ENCODE measurements at places on chromosomes 3 and 15.

- DNase-seq, result peak; percentile 84
These were observed 126.0 kb downstream of the MYLK start for GRCh38 chr3:123758081-123758564.

DNA sequence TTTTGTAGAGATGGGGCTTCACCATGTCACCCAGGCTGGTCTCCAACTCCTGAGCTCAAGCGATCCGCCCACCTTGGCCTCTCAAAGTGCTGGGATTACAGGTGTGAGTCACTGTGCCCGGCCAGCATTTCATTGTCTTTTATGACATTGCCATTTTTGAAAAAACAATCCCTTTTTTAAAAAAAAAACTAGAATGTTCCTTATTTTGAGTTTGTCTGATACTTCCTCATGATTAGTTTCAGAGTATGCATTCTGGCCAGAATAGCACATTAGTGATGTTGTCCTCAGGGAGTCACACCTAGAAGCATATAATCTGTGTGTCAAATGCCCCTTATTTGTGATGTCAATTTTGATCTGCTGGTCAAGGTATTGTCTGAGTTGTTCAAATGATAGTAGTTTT lies 21.2 kb upstream of the NMD3 start:
- no peak for DNase-seq

GRCh38 chr3:136546720-136547119 lies 205.5 kb downstream of the STAG1 start:
- no peak for DNase-seq

DNA sequence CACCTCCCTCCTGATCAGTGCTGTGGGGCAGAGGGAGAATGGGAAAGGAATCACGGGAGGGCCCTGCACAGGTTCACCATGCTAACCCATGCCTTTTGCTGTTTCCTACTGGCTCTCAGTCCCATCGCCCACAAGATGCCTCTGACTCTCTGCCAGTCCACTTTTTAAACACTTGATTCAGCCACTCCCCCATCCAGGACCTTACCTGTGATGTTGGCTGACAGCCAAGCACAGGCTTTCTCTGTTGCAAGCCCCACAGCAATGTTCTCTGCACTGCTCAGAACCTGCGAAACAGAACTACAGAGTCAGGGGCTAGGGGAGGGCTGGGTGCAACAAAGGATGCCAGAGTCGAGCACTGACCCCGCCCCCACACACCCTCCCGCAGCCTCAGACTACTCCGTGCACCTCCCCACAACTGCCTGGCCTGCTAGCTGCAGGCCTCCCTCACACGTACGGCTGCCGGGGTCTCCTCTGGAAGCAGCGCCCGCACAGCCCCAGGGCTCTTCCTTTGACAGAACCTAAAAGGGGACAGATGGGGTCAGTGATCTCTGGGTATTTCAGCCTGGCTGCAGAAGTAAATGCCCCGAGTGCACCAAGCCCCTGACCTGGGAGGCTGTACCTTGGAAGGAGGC lies 9.1 kb downstream of the CDAN1 start:
- DNase-seq, result no peak

- no peak for DNase-seq
These were observed 427.1 kb upstream of the C2CD4B start for GRCh38 chr15:62591842-62592838.

DNA sequence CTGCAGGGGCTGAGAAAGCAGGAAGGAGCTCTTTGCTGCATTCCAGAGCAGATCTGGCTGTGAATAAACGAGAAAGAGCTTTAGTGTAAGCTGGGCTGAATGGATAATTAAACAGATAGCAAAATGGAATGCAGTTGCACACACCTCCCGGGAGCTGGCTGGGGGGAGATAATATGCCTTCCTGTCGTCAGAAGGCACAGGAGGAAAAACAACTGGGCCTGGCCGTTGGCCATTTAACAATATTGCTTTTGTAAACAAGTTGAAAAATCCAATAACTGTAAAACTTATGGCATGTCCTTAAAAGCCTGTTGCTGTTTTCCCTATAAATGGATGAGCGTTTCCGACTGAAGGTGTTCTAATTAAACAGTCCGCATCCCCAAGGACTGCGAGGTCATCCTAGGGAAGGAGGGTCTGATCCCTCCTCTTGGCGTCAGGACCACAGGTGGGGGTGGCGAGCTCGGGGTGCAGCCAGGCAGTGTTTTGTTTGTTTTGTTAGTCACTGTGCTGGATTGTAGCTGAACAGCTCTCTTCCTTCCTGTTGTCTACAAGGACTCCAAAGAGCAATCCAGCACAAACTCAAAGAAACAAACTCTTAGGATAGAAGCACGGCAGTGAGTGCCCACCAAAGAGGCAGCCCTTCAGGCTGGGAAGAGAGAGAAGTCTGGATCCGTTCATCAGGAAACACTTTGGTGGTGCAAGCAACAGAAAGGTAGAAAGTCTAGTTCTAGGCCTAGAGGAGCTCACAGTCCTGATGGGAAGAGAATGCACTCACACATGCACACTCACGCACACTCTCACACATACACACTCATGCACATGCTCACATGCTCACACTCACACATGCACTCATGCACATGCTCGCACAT lies 133.4 kb upstream of the SMAD3 start:
- no peak for DNase-seq

- DNase-seq, result no peak
These were observed 365.0 kb downstream of the SV2B start for GRCh38 chr15:91465086-91465485.

- no peak for DNase-seq
These were observed 23.5 kb downstream of the TPRG1 start for GRCh38 chr3:189195302-189195701.

GRCh38 chr3:64215103-64215502 lies 10.2 kb downstream of the PRICKLE2 start:
- DNase-seq, result no peak

GRCh38 chr3:85074003-85074402 lies 115.2 kb downstream of the CADM2 start:
- DNase-seq, result no peak

DNA sequence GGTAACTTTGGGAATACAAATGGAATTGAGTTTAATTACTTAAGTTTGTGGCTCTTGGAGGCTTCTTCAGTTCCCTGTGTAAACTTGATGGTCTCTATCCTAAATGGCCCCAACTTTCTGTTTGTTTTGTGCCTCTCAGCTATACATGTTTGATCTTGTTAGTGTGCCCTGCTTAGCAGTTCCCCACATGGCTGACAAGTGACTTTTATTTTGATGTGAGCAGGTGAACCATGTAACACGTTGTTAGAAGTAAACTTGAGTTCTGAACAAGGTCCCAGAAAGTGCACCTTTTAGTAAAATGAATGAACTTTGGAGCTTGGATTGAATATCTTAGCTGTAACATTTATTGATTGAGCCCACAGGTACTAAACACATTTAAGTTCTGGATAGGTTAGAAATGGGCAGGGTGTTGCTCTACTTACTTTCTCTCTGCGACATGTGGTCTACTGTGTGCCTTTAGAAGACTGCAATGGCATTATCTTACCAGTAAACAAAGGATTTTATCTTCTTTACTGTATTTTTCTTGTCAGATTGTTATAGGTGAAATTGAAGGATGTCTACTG lies 4.5 kb downstream of the LSM3 start:
- DNase-seq, result no peak

DNA sequence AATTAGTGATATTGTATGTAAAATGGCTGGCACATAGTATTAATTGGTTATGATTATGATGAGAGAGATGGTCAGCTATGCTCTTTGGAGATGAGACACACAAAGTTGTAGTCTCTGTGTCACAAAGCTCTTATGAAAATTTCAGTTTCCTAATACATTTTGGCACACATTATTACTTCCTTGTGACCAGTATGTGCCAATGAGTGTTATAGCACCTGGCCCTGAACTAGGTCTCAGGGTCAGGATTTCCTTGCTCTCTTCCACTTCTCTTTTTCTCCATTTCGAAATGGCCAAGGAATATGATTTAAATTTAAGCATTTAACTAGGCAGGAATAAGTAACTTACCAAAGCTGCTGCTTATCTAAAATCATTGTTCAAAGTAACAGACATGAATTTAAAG lies 28.0 kb downstream of the TIPARP start:
- no peak for DNase-seq

DNA sequence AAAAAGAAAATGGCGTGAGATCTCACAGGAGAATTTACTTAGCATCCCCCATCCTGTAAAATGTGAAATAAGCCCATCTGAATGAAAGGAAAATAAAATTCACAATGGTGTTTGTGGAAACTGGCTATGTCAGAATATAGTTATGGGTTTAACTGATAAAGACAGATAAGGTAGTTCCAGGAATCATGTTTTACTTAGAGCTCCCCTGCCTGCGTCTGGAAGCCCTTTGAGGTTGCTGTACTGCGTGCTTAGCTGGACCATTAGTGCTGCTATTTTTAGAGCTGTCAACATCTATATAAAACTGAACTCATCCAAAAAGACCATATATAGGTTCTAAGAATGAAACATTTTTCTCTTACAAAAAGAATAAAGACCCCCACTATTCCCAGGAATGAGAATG lies 130.8 kb downstream of the LSAMP start:
- no peak for DNase-seq

GRCh38 chr15:99345242-99345641 lies 94.0 kb downstream of the LRRC28 start:
- DNase-seq, result no peak

- no peak for DNase-seq
These were observed 2.9 kb upstream of the CCR5 start for GRCh38 chr3:46367811-46368210.

- no peak for DNase-seq
These were observed 35.1 kb downstream of the TMOD3 start for GRCh38 chr15:51864408-51865056.

GRCh38 chr3:39166932-39167532 lies 13.6 kb upstream of the CSRNP1 start:
- peak; percentile 61 for DNase-seq

DNA sequence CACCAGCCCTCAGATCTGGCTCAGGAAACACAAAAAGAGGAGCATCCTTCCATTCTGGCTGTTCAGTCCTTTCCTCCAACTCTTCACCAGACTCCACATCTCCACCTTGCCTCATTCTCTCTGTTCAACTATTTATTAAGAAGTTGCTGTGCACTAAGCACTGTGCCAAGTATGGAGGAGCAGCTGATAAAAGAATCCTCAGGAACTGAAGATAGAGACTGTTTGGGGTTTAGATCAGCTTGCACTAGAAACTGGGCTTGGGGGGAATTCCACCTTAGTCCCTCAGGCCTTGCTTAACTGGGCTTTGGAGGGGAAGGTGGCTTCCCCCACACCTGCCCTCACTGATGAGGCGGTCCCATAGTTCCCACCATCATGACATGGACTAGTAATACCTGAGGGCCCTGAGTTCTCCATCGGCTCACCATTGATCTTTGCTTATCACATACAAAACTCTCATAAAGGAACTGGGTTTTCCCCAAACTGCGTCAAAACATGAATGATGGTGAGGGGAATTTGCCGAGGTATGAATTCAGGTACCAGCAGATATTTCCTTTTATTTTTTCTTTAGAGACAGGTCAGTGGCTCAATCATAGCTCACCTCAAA lies 1.7 kb upstream of the CCR8 start:
- DNase-seq, result no peak

DNA sequence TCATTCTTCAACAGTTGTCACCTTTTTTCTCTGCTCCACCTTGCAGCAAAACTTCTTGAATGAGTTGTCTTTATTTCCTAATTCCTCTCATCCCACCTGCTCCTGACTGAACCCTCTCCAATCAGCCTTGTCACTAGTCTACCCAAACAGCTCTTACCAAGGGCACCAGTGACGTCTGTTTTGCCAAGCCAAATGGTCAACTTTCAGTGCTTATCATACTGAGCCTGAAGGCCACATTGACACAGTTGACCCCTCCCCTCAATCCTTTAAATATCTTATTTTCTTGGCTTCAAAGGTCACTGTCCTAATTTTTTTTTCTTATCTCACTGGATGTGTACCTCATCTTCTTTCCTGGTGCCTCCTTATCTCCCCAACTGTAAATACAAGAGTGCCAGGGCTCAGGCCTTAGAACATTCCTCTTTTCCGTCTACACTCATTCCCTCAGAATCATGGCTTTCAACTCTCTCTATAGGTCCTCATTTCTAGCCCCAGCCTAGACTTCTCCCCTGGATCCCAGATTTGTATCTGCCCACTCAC lies 43.2 kb downstream of the CMTM8 start:
- no peak for DNase-seq

DNA sequence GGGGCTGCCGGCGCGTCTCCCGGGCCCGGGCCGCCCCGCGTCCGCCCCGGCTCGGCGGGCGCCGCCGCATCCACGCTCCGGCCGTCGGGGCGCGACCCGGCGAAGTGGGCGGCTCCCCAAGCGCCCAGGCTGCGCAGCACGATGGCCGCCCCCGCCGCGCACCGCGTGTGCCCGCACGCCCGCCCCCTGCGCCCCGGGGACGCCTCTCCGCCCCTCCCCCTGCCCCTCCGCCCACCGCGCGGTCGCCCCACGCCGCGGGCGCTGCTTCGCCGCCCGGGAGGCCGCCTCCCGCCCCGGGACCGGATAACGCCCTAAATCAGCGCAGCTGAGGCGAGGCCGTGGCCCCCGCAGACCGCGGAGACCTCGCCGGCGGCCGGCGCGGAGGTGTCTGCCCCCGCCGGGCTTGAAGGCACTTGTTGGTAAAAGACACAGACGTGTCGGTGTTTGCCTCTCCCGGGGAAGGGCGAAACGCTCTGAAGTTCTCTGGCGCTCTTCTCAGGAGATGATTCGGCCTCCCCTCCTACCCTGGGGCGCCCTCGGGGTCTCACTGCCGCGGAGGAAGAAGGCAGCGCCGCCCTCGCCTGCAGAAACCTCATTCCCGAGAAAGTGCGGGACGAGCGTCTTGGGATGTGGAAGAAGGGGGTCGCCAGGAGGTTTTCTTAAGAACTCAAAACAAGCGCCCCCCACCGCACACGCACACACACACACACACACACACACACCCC lies at the start of gene BNC1:
Gene BNC1 (minus strand): TSS at position 106 of the 725 bp plus-strand sequence. CDS start 36 bp downstream, at position 70.
- no peak for DNase-seq

GRCh38 chr3:143832433-143832832 lies 15.8 kb downstream of the SLC9A9 start:
- no peak for DNase-seq

GRCh38 chr3:184778426-184779332 lies 33.3 kb upstream of the VPS8 start:
- DNase-seq, result no peak

DNA sequence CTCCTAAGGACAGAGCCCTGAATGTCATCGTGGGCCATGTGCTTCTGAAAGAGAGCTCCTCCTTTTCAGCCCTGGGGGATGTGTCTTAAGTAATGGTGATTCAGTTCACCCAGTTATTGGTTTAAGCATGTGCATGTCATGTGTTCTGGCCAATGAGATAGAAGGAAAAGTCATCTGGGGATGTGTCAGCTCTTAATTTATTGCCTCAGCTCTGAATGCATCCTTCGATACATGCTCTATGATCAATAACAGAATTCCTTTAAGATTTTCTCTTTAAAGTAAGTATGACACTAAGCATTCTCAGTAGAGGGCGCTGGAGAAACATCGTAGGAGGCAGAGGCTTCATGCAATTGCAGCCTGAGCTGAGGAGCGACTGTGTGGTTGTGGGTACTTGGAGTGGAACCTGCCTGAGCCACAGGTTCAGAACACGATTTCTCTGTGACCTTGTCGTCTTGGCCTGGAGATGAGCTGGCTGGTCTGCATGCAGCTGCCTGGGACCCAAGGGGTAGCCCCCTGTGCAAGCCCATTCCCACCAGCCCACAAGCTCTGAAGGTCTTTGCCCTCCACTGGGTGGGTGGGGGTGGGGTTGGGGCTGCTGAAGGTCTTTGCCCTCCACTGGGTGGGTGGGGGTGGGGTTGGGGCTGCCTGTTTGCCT lies 69.5 kb downstream of the C3orf38 start:
- no peak for DNase-seq

GRCh38 chr3:47266709-47267489 lies 15.7 kb downstream of the KIF9 start:
- DNase-seq, result peak; percentile 88

- no peak for DNase-seq
These were observed 106.5 kb downstream of the TPRG1 start for GRCh38 chr3:189278221-189278620.

GRCh38 chr3:32940726-32941125 lies 10.7 kb upstream of the CCR4 start:
- DNase-seq, result no peak
